ENCODE measurements at places on chromosomes 2 and 18.

DNA sequence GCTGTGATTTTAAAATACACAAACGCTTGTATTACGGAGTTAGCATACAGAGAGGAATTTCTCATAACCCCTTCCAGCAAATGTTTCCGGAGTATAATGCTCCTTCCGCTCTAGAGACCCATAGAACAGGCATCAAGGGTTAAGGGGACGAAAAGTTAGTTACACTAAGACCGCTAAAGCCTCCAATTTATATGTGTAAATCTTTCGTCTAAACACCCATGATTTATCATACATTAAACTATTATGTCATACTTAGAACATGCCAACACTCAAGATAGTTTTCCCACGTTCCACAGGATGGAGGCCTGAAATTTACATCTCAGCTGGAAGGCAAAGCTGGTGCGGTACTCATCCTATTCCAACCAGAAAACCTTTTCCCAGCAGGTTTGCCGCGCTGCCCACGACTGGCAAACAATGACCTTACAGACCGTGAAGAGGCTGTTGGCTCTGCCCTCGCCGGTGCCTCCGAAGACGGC lies 650 bp downstream of the ORMDL1 start:
- no peak for DNase-seq

- peak; percentile 22 for DNase-seq
These were observed 76.0 kb downstream of the TGIF1 start for GRCh38 chr18:3525870-3526420.

DNA sequence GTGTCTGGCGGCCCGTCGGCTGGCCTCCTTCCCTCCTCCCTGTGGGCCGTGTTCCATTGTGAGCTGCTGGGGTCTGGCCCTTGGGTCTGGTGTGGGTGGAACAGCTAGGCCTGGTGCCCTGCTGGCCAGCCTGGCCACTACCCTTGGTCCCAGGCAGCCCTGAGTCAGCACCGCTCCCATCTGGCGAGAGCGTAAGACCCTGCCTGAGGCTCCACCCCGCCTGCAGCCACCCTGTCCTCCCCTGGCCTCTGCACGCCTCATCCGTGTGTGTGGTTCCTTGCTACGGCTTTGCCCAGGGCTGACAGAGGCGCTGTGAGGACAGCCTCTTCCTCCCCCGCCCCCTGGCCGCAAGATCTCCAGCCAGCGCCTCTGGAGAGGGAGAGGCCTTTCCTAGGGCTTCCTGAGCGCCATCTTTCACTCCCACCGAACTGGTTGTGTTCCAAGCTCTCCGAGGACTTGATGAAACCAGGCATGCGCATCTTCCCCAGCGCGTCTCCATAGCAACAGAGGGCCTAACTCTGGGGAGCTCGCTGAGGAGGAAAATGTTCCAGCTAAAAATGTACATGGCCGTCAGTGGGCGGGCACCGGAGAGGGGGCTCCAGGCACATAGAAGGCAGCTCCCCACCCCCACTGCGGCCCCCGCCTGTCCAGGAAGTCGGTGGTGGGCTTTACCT lies 83.0 kb downstream of the STPG4 start:
- peak; percentile 93 for DNase-seq

DNA sequence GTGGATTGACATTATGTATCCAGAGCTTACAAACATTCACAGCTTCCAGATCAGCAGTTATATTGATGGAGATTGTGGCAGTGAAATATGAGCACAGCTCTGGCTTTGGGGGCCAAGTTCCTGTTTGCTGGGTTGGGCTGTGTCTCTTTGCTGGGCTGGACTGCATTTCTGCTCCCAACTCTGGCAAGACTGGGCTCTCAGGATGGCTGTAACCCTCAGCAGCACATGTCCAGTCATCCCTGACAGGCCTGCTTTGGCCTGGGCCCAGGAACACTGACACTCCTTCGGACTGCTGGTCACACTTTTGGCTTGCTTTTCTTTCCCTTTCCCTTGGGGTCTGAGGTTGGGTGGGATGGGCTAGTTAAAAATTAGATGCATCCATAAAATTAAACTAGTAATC lies 17.9 kb upstream of the VPS4B start:
- DNase-seq = no peak

DNA sequence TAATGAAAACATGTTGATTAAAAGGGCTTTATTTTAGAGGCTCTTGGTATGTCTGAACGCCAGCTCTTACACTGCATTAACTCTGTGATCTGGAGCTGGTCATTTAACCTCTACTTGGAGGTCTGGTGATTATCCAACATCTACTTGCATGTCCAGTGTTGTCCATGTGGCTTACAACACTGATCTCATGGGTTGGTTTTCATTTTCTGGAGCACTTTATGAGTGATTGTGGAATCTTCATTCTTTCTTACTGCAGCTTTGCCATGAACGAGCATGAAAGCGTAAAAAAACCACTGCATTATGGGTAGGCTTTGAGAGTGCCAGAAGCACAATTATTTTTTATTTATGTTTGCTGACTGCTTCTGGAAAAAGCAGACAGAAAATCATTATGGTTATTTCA lies 4.8 kb downstream of the CCDC195 start:
- DNase-seq = no peak

DNA sequence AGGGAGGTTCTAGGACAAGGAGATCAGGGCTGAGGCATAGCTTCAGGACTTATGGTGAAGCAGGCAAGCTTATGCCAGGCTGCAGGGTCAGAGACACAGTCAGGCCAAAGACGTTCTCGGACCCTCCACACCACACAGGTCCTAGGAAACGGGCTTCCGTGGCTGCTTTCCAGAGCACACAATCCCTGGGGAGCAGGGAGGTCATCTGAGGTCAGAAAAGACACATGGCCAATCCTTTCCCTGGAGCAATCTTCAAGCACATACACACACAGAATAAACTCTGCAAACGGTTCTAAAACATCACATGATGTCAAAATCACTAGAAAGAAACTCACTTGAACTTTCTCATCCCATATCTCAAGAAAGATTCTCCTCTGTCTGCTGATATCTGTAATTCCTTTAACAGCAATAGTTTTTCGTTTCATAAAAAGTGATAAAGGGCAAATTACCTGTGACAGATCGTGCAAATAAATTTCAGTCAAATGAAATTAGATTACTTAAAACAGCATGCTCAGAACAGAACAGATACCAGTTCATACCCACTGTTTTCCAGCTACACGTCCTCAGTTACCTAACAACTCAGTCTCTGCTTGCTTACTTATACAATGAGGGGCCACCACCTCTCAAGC lies 63.9 kb downstream of the MBOAT2 start:
- DNase-seq = no peak

- DNase-seq = no peak
These were observed 731.5 kb downstream of the LRP1B start for GRCh38 chr2:141399270-141399669.

DNA sequence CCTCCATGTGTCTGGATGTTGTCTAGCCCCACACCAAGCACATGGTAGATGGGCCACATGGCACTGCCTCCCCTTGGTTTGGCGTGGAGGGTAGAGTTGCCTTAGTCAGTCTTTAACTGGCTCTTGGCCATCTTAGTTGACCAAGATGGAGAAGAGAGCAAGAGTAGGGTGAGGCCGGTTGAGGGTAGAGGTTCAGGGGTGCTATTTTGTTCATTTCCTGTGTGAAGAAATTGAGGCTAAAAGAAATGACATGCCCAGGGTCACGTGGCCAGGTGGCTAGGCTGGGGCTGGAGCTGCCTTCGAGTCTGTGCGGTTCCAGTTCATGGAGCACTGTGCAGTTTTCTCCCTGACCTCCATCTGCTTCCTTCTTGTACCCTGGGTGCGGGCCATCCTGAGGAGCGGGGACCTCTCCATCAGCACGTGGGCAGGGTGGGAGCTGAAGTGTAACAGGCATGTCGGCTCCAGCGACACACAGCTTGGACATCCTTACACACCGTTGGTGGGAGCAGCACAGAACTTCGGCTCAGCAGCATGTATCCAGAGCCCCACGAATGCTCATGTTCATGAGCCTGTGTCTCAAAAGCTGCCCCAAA lies 213.2 kb downstream of the GBX2 start:
- no peak for DNase-seq

- DNase-seq = no peak
These were observed 310.8 kb downstream of the PIEZO2 start for GRCh38 chr18:10838553-10838952.

DNA sequence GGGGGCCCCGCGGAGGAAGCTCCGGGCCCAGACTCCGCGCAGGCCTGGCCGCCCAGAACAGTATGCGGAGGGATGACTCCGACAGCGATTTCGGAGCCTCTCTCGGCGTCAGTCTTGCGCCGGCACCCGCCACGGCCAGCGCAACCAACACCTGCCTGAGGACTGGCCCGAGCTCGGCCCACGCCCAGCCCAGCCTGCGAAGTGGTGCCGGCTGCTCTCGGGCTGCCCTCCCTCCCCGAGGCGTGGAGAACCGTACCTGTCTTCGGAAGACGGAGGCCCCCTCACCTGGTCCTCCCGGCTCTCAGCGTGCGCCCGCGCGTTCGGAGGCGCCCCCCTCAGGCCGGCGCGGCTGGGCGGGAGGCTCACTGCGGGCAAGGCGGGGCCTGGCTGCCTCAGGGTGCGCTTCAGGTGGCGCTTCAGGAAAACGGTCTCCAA lies at the start of gene M1AP:
M1AP (minus strand) TSS at position 322 of the 435 bp plus-strand sequence. CDS start 8,055 bp downstream, outside the sequence.
- no peak for DNase-seq

DNA sequence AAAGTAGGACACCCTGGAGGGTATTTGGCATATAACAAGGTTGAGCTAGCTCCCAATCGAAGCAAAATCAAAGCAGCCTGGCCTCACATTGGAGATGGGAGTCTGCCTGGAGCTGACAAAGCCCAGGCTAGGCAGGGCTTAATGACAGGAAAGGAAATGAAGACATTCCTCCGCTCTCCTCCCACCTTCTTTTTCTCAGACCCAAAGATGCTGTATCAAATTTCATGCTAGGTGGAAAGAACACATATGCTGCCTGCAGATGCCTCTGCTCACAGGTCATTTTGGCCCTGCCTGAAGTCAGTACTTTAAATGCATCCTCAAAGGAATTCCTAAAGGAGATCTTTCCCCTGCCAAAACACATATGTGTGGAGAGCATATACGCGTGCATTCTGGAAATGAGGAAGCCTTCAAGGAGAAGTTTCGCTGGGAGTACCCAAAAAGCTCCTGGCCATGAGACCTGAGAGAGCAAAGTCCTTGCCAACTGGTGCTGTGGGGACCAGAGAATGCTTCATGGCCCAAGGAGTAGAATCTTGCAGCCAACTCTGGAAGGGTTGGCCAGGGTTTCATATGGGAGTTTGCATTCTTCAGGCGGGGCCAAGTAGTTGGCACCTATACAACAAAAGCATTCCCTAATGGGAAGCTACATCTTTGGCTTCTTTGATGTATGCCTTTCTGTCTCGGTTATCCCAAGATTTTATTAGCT lies 88.0 kb downstream of the AQP4 start:
- no peak for DNase-seq

- no peak for DNase-seq
These were observed 760 bp upstream of the CNOT11 start for GRCh38 chr2:101251844-101252407.

- no peak for DNase-seq
These were observed 177.7 kb upstream of the ZC3H15 start for GRCh38 chr2:186308347-186308746.

- no peak for DNase-seq
These were observed 32.2 kb downstream of the FSHR start for GRCh38 chr2:49122107-49122506.

DNA sequence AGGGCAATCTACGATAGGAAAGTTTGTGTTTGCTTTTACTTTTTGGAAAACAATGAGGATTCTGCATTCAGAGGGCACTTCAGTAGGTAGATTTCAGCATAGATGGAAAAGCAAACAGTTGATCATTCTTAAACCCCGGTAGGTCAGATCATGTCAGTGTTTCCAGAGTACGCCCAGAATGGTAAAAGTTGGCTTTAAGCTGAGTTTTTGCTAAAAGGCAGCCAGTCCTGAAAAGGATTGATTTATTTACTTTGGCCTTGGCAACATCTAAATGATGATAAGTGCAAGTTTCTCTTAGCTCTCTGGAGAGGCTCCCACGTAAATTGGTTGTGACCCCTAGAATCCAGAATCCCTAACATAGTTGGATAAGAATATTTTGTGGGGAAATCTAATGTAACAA lies 168.0 kb downstream of the DIS3L2 start:
- DNase-seq = no peak
